ENCODE measurements at places on chromosomes 4 and X. TPM values are rescaled to one million over a fixed set of nuclear protein-coding genes. Genes with fewer than 3 reads are reported as not detected.

NALF2 gene
- 0.31 TPM for total RNA-seq

DMRTC1B gene
- 0.22 TPM for total RNA-seq

HSD17B13 gene
- total RNA-seq: 0.22 TPM

AFF2 gene
- 6.1 TPM for total RNA-seq

- no peaks in the 10 kb centered on the region for H3K36me3 ChIP-seq
- no peak overlapping the region for H3K4me3 ChIP-seq
- no peak for DNase-seq
- H3K4me1 ChIP-seq: no peaks in the 10 kb centered on the region
- no peaks in the 10 kb centered on the region for H3K27me3 ChIP-seq
- H3K27ac ChIP-seq: no peak overlapping the region
Measured at GRCh38 chr4:52560844-52561280, 98.2 kb downstream of the USP46 start.

DNA sequence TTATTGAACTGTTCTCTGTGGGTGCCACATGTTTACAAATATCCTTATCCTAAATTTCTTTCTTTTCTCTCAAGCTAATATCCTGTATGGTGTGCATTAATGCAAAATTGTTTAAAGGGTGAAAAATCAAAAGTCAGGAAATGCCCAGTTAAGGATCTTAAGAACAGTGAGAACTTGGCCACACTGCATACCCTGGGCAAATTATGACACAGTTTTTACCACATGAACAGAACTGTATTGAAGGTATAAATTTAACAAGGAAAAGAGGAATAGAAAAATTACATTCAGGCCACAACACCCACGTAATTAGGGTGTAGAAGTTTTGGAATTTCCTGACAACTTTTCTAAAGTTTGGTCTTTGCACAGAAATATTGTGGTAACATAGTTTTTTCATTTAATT lies 94.4 kb upstream of the HCCS start:
- DNase-seq: no peak
- no peaks in the 10 kb centered on the region for H3K36me3 ChIP-seq
- no peaks in the 10 kb centered on the region for H3K27me3 ChIP-seq
- no peak overlapping the region for H3K4me3 ChIP-seq

DNA sequence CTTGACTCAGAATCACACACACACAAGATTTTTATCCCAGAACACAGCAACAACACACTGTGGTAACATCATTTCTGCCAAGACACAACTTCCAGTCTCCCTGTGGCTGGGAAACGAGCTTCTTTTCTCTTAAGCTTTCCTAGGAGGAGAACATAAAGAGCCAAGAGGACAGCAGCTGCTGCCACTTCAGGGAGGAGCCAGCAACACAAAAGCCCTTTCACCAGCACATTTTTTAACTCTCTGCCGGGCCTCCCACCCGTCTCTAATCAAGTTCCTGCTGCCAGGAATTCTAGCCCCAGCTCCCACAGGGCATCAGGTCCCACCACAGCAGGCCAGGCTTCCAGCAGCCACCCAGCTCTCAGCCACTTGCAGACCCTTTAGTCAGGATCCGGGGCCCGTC lies 22.4 kb downstream of the FAT1 start:
- peaks cover 15% of the 10 kb centered on the region for H3K36me3 ChIP-seq
- no peaks in the 10 kb centered on the region for H3K27me3 ChIP-seq
- no peak overlapping the region for H3K4me3 ChIP-seq
- H3K27ac ChIP-seq: peak overlapping the region; percentile 86

- no peaks in the 10 kb centered on the region for H3K4me1 ChIP-seq
- peaks cover 4% of the 10 kb centered on the region for H3K27me3 ChIP-seq
- no peak overlapping the region for H3K27ac ChIP-seq
- no peak overlapping the region for H3K4me3 ChIP-seq
- no peaks in the 10 kb centered on the region for H3K36me3 ChIP-seq
Measured at GRCh38 chrX:113287761-113288160, 447.1 kb upstream of the AMOT start.

GRCh38 chr4:87716371-87717265 lies 66.5 kb downstream of the DMP1 start:
- no peak overlapping the region for H3K4me3 ChIP-seq
- no peaks in the 10 kb centered on the region for H3K36me3 ChIP-seq
- no peaks in the 10 kb centered on the region for H3K27me3 ChIP-seq
- peak overlapping the region; percentile 79 for H3K27ac ChIP-seq
- peaks cover 2% of the 10 kb centered on the region for H3K4me1 ChIP-seq

DNA sequence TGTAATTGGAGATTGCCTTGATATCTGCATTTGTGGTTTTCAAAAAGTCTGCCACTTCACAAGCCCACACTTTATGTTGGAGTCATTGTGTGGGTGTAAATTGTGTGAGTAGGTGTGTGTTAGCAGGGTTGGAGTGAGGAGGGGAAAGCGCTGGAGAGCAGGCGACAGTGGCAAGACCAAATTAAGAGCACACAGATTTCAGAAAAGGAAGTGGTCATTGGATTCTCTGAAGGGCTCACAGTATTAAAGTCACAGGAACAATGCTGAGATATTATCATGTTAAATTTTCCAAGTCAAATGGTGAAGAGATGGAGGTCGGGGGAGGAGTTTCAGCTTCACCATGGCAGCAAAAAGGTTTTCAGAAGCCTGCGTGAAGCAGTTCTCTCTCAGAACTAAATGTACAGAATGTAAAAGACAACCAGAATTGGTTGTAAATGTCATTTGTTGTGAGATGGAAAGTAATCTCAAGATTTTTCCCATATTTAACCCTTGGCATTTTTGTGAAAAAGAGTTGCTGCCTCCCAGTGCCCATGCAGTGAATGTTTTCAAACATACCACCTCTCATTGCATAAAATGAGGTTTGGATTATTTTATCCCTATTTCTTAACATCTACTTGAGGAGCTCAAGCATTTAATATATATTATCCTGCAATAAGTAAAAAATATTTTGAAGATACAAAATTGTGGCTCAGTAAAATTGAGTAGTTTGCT lies 265.9 kb downstream of the ZNF674 start:
- H3K36me3 ChIP-seq: no peaks in the 10 kb centered on the region
- DNase-seq: no peak
- no peaks in the 10 kb centered on the region for H3K4me1 ChIP-seq

DNA sequence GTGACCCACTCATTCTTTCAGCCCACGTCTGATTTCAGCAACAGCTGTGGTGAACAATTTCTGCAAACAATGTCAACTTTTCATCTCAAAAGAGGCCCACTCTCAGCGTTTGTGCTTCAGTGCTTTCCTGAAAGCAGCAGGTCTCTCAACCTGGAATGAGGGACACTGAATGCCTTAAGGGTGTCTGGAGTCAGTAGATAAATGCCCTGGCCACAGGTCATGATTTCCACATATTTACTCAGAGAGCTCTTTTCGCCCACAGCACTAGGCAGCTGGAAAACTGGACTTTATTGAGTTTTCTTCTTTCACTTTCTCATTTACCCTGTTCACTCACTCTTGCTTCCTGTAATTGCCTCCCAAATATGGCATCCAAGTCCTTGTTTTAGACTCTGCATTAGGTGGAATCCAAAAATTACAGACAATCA lies 52.8 kb downstream of the NPFFR2 start:
- no peaks in the 10 kb centered on the region for H3K4me1 ChIP-seq
- H3K27ac ChIP-seq: no peak overlapping the region
- H3K4me3 ChIP-seq: no peak overlapping the region
- no peaks in the 10 kb centered on the region for H3K36me3 ChIP-seq

- no peaks in the 10 kb centered on the region for H3K36me3 ChIP-seq
- no peaks in the 10 kb centered on the region for H3K27me3 ChIP-seq
- DNase-seq: peak; percentile 28
- no peaks in the 10 kb centered on the region for H3K4me1 ChIP-seq
Measured at GRCh38 chr4:129223945-129224344, 128.0 kb downstream of the C4orf33 start.

GRCh38 chr4:118395057-118395644 lies 42.3 kb upstream of the PRSS12 start:
- H3K4me1 ChIP-seq: no peaks in the 10 kb centered on the region
- H3K36me3 ChIP-seq: no peaks in the 10 kb centered on the region
- H3K27ac ChIP-seq: no peak overlapping the region
- DNase-seq: no peak
- H3K4me3 ChIP-seq: no peak overlapping the region

GRCh38 chrX:115649461-115650063 lies 88.6 kb downstream of the PLS3 start:
- H3K27me3 ChIP-seq: peaks cover 14% of the 10 kb centered on the region
- no peak overlapping the region for H3K27ac ChIP-seq
- H3K4me3 ChIP-seq: no peak overlapping the region
- H3K36me3 ChIP-seq: peaks cover 12% of the 10 kb centered on the region
- peak; percentile 12 for DNase-seq

DNA sequence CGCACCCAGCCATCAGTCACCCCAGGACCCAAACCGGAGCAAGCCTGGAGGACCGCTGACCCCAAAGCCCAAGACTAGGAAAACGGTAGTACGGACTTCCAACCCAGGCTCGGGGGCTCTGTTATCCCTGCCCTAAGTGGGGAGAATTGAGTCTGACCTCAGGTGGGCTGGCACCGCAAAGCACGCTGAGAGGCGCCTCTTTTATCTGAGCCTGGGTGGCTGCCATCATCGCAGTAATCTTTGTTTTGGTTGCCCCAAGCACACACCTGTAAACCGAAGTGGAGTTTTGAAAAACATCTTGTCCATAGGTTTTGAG lies 894 bp upstream of the SH3RF1 start:
- H3K27ac ChIP-seq: peak overlapping the region; percentile 73
- peak overlapping the region; percentile 85 for H3K4me3 ChIP-seq
- H3K4me1 ChIP-seq: peaks cover 12% of the 10 kb centered on the region
- H3K36me3 ChIP-seq: no peaks in the 10 kb centered on the region
- no peak for DNase-seq

Measured in muscle of leg (tissue), 16 donors.